T-helper 1 cell (primary cell): ENCODE measurements at places on chromosomes 5 and 9.

DNA sequence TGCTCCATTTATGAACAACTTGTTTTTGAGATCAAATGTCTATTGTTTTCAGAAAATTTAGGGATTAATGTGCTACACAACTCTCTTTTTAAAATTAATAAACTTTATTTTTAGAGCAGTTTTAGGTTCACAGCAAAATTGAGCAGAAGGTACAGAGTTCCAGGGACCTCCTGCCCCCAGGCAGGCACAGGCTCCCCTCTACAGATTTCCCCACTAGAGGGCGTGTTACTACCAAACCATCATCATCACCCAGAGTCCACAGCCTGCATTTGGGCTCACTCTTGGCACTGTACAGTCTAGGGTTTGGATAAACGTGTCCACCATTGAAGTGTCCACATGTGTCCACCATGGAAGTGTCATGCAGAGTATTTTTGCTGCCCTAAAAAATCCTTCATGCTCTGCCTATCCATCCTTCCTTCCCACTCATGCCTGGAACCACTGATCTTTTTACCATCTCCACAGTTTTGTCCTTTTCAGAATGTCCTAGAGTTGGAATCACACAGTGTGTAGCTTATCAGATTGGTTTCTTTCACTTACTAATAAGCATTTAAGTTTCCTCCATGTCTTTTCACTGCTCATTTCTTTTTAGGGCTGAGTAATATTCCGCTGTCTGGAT, 61.7 kb downstream of the MRPL36 start:
- peak; percentile 24 for DNase-seq

DNA sequence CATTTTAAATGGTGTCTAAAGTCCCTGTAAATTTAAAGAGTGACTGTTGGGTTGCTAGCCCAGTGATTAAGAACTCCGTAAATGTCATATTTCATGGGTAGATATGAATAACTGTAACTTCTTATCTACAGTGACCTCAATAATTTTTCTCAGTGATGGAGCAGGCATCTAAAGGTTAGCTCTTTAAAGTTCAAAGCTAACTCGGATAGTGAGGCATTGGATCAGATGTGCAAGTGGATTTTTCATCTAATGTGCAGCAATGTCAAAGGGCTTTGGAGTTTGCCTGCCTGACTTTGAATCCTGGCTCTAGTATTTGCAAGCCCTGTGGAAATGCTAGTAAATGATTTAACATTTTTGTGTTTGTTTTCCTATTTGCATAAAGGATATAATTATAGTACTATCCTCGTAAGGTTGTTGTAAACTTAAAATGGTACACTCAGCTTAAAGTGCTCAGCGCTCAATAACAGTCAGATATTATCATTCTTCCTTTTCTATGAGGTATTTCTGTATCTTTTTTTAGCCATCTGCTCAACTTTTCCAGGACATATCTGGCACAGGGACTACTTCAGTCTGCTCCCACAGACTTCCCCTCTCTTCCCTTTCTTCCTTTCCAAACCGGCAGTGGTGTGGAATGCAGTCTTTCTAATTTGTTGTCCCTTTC, 163.7 kb upstream of the ELL2 start:
- no peak for DNase-seq

DNA sequence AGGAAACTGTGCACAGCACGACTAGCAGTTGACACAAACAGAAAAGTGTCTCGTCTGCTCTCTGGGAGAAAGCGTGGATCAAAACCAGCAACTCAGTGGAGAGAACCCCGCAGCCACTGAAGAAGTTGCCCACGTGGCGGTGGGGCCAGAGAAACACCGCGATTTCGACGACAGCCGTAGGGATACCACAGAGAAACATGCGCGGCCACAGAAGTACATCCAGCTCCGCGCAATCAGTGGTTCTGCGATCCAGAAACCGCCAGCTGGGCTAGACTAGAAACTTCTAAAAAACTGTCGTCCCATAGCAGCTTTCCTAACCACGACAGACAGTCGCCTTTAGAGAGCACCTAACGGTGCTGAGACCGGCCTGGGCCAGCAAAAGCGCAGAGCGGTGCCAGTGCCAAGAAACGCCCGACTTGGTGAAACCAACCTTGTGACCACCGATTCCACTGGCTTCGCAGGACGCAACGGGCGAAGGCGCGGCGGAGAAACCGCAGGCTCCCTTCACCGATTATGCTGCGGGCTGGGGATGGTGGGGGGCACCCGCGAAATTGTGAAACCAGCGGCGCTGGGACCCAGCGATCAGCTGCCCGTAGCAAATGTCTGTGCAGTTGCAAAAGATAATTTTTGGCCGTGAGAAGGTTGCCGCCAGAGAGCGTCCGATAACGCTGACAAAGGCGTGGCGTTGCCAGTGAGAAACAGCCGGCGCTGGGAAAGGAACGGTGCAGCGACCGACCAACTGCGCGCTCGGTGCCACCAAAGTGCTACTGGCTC, 2.7 kb upstream of the ANXA2R start:
- peak; percentile 59 for DNase-seq

DNA sequence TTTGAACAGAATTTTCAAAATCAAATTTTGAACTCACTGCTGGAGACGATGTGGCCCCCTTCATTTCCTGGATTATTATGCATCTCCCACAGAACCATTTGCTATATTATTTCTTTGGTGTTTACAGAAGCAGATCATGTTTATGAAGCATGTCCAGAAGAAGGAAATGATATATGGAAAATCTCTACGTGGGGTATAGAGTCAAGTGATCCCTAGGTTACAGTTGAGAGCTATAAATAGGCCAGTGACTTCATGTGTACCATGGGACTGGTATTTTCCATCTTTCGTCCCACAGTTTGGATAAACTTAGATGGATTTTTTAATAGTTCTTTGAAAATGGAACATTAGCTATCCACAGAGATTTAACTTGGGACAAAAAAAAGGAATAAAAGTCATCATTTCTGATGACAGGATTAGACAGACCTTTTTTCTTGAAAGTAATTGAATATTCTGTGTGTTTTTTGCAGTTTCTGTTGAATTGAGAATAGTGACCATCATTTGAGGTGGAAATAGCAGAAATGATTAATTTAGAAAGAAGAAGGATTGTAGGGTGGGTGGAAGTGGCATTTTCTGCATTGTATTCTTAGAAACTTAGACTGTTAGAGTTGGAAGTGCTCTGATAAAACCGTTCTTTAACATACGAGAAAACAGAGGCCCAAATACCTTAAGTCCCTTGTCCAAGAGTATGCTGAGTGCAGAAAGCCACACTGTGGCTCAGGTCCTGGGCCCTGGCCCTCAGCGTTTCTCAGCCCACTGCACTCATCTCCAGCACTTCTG, 136.4 kb downstream of the PIP5K1B start:
- DNase-seq: no peak

DNA sequence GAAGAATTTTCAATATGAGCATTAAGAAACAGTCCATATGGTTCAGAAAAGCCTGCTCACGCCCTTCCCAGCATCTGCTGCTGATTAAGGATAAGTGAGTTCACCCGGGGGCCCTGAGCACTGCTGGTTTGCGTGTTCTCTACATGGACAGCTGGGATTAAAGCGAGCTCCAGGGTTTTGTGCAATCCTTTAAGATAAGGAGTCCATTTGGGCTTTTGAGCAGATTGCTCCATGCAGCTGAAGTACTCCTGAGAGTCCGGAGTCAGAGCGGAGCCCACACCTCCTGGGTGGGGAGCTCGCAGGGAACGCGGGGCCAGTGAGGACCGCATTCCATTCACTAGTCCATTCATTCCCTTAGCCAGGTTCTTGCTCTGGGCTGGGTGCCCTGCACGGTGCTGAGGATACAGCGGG, 149.3 kb upstream of the COL5A1 start:
- no peak for DNase-seq

GRCh38 chr9:84368601-84369000, 28.0 kb upstream of the SLC28A3 start:
- no peak for DNase-seq

- no peak for DNase-seq
Measured at GRCh38 chr9:4738866-4739586, 2.0 kb downstream of the AK3 start.

GRCh38 chr5:138843316-138844124, 31.6 kb downstream of the LRRTM2 start:
- DNase-seq: no peak

DNA sequence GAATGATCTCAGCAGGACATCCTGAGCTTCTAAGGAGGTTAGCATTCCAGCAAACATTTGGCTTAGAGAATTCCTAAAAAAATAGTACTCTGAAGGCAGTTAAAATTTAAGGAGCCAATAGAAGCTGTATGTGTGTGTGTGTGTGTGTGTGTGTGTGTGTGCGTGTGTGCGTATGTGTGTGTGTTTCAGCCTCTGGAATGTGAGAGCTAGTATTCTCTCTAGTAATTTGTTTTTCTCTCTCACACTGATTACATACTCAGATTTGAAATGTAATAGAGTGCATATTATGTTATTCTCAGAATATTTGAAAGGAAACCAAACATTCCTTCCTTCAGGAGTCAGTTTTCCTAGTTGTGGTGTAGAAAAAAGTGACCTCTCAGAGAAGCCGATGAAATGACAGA, 279.6 kb downstream of the TMEM38B start:
- DNase-seq: no peak
